ENCODE measurements at places on chromosomes 6 and 20.

DNA sequence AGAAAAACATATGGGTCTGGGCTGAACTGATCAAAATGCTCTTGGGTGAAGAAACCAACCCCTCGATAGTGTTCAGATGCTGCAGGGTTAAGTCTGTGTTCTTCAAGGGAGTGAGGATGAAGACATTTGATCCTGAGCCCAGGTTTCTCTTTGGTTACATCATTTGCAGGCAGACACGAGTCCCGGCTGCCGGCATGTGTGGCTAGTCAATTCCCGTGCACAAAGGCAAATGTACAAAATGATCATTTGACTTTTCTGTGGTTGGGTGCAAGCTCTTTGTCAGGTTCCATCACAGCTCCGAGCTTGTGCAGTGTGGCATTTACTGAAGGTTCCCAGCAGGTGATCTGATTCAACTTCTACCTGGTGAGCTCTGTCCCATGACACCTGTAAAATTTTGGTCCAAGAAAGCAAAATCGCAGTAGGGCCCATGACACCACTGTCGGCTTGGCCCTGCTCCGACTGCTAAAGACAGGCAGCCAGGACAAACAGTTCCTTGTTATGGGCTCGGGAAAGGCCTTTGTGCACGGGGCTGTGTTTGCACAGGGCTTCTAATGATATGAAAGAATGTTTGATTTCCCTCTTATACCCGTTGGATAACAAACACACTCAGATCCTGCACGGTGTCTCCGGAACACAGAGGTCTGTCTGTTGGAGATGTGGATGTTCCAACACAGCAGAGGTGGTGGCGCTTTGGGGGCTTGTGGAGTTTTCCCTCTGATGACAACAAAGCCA, 46.9 kb downstream of the GJA10 start:
- DNase-seq = no peak

- no peak for DNase-seq
Observed at GRCh38 chr6:54747955-54748354, 98.6 kb upstream of the FAM83B start.

- no peak for DNase-seq
Observed at GRCh38 chr20:18728870-18729224, 84.7 kb upstream of the SCP2D1 start.

DNA sequence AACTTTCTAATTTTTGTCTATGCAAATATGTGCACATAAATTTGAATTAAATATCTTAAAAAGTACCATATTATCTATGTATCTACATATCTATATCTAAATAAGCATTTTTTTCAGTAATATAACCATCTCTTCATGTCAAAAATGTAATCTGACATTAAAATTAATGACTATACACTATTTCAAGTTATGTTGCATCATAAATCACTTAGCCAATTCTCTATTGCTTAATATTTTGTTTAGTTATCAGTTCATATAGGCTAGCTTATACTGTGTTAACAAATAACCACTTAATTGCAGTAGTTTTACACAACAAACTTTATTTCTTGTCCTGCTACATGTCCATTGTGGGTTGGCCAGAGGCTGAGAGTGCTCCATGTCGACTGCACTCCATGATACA, 360.8 kb downstream of the EPM2A start:
- no peak for DNase-seq

DNA sequence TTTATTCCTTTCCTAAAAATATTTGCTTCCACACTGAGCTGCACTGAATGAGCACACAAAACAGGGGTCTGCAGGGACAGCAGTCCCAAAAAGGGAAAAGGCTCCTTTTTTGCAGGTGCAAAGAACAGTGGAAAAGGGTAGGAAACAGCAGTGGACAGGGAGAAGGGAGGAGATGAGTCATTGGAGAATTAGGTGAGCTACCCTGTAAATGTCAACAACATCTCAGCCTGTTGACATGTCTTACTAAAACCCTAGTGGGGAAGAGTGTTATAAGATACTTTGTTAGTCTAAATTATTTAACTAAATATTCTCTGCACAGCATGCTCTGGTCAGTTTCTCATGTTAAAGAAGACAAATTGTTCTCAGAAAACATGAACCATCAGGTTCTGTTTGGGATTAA, 151.5 kb upstream of the FBXL4 start:
- DNase-seq = no peak

- DNase-seq = no peak
Observed at GRCh38 chr20:35657271-35657670, 7.4 kb downstream of the CPNE1 start.

- DNase-seq = no peak
Observed at GRCh38 chr20:62496568-62497218, 20.9 kb upstream of the GATA5 start.

GRCh38 chr20:59560588-59561227, 43.6 kb upstream of the PHACTR3 start:
- no peak for DNase-seq

- no peak for DNase-seq
Observed at GRCh38 chr20:47231382-47232039, 125.0 kb downstream of the ZMYND8 start.

- DNase-seq = no peak
Observed at GRCh38 chr6:140572867-140573266, 1198.4 kb upstream of the CITED2 start.

DNA sequence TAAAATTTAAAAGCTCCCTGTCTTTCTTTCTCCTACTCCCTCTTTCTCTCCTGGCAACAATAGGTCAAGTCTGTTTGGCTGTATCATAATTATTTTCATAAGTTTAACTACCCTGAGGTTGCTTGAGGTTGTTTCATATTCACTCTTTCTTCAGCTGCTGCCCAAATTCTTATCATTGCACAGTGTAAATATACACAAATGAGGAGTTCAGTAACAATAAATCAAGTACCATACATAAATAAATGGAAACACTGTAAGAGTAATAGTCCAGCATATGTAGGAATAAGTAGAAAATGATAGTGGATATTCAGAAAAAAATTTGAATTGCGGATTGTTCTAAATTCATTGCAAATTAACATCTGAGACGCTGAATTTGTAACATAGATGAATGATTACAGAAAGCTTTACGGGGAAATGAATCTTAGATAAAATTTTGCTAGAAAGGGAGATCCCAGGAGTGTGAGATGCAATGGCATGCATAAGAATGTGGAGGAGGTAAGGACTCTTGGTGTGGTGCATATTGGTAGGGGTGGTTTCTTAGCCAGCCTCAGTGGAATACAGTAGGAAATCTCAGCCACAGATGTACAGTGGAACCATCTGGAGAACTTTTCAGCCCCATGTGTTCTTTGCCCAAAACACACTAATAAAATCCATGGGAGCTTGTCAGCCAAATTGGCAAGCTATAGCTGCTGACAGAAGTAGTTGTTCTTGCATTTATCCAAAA, 480.7 kb downstream of the HTR1B start:
- no peak for DNase-seq
